ENCODE measurements at places on chromosomes 16 and 17.

- no peak for DNase-seq
Observed at GRCh38 chr16:57888128-57888527, 82.8 kb downstream of the CNGB1 start.

DNA sequence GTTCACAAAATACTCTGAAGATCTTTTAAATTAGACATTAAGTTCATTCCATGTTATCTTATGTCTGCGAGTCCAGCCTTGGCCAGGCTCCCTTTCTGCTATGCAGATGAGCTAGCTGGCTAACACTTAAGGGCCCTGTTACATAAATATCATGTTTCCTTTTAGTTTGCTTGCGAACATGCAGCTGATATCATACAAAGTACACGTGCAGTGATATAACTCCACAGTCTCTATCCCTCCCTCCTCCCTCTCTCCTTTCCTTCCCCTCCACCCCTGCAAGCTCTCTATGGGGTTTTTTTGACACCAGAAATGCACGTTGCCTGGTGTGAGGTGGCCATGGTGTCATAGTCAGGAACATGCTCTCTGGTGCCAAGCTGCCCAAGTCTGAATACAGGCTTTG is 46.1 kb downstream of the ARHGAP17 start:
- DNase-seq, result no peak

DNA sequence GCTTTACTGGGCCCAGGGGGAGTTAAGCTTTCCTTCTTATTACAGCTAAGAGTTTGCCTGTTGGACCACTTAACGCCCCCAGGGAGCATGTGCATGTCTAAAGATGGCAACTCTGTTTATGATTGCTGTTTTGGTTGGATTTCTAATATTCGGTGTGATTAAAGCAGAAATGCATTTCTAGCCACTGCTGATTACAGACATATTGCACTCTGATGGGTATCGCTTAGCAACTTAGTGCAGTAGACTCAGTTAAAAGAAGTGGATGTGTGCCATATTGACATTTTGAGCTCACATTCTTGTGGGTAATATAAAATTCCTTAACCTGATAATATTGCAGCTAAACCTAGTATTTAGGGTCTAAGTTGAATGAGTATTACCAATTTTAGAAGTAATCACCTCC is 4.2 kb downstream of the NF1 start:
- no peak for DNase-seq

DNA sequence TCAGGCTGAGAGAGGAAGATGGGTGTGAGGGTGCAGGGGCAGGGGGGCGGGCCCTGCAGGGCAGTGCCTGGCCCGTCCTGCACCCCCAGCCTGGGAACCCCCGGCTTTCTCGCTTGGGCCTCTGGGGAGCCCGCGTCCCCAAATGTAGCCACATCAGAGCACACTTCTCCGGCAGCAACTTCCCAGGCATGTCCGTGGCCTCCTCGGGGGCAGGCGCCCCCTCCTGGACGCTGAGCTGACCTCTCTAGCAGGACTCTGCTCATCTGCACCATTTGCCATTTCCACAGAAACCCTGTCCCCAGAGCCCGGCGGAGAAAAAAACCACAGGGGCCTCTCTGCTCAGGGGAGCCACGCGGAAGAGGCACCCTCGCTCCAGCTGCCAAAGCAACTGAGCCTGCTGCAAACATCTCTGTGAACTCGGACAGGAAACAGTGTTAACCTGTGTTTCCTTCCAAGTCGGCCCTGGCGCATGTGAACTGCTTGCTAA is 63.4 kb downstream of the KLHDC4 start:
- peak; percentile 21 for DNase-seq

- DNase-seq, result no peak
Observed at GRCh38 chr17:329784-330420, 22.7 kb downstream of the RPH3AL start.

DNA sequence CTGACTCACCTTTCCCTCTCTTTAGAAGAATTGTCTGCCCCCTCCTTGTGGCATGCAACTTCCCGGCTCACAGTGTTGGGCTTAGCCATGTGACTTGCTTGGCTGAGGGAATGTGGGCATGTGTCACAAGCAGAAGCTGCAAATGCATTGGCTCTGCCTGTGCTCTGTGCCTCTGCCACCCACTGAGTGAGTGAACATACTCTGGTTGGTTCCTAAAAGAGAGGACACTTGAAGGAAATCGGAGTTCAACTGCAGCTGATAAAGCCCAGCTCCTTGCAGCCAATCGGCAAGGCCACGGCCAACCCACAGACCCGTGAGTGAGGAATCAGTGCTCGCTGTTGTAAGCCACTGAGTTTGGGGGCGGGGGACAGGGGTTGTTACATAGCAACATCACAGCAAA is 10.9 kb upstream of the GINS2 start:
- DNase-seq, result no peak

DNA sequence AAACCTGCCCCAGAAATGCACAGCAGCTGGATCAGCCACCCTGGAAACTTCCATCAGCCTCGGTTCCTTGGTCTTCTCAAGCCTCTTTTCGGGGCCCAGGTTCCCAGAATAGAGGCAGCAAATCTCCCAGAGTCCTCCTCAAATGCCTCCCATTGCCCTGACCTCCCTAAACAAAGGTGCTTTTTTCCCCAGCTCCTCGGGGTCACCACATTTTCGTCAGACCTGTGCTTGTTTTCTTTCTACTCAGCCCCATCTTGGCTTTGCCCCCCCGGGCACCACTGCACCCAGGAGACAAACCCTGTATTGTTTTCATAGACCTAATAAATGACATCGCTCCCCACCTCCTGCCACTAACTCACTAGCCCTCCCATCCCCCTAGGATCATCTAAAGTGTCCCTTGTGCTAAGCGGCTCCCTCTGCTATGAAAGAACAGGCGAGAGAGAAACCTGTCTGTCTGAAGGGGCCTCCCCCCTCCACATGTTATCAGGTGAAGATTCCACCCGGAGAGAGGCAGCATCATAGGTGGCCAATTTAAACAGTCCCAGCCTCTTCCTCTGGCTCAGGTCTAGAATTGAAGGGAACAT is 451.1 kb downstream of the SOX9 start:
- no peak for DNase-seq
